ENCODE measurements at places on chromosomes 11 and 22.

DNA sequence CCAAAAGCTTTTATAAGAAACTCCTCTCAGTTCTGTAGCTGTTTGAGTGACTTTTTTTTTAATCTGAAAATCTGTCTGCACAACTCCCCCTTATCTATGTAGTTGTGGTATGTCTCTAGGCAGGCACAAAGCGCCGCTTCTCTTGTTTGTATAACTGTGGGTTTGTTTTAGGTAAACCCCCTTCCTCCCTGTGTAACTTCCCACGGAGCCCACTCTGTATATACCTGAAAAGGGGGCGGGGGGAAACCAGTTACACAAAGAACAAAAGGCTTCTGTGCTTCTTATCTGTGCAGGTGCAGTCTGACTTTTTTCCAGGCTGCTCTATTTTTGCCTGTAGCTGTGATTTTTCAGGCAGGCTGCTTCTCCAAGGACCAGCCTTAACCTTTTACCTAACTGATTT, 13.2 kb downstream of the OR10AG1 start:
- no peak for DNase-seq

- DNase-seq, result no peak
These were observed 135.4 kb upstream of the LARGE1 start for GRCh38 chr22:34055525-34056200.

GRCh38 chr22:46803031-46803880, 40.8 kb downstream of the TBC1D22A start:
- DNase-seq, result no peak

- DNase-seq, result no peak
These were observed 26.1 kb downstream of the B3GAT1 start for GRCh38 chr11:134385774-134386565.

DNA sequence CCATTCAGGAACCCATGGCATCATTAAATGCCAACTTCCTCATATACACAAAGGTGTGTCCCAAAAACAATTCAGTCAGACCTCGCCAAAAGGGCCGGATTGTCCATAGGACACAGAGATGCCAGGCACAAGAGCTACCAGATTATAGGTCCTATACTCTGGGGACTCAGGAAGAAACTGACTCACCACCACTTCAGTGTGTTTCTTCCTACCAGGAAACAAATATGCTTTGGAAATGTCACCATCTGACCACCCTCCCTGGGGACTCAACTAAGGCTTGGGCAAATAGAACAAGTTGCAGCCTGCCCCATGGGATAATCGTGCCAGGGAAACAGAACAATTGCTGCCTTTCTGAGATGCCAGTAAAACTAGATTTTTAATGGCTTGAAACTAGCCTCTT, 11.7 kb downstream of the POU2AF3 start:
- DNase-seq, result no peak

GRCh38 chr11:28110821-28111200, 2.6 kb downstream of the METTL15 start:
- no peak for DNase-seq

- DNase-seq, result no peak
These were observed 792.5 kb downstream of the BRD1 start for GRCh38 chr22:49034836-49035817.

DNA sequence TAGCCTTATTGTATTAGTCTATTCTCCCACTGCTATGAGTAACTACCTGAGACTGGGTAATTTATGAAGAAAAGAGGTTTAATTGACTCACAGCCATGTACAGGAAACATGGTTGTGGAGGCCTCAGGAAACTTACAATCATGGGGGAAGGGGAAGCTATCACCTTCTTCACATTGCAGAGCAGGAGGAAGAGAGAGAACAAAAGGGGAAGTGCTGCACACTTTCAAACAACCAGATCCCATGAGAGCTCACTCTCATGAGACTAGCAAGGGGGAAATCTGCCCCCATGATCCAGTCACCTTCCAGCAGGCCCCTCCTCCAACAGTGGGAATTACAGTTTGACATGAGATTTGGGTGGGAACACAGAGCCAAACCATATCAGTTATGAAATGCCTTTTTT, 179.4 kb downstream of the ARHGAP42 start:
- no peak for DNase-seq

GRCh38 chr22:46598737-46599424, 21.3 kb upstream of the GRAMD4 start:
- no peak for DNase-seq

- DNase-seq, result peak; percentile 98
These were observed 15.6 kb downstream of the PISD start for GRCh38 chr22:31646186-31647019.

- DNase-seq, result no peak
These were observed 206.3 kb downstream of the DDX10 start for GRCh38 chr11:108871152-108871551.

DNA sequence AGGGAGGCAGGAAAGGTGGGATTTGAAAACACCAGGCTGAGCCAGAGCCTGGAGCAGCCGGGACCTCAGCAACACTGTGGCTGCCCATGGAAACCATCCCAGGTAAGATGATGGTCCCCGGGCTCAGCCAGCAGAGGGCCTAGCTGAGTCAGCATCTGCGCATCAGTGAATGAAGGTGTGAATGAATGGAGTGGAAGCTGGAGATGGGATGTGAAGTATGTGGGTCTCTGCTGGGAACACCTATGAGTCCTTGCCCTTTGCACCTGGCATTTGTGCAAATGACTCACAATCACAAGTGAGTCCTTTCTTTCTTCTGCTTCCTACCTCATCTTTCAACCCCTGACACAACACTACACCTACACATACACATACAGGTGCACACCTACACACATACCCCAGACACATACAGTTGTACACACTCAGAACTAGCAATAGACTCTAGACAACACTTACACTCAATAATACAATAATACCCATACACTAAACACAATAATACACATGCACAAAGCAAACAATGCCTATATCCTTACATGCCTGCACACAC, 62.8 kb upstream of the PRDM11 start:
- no peak for DNase-seq

DNA sequence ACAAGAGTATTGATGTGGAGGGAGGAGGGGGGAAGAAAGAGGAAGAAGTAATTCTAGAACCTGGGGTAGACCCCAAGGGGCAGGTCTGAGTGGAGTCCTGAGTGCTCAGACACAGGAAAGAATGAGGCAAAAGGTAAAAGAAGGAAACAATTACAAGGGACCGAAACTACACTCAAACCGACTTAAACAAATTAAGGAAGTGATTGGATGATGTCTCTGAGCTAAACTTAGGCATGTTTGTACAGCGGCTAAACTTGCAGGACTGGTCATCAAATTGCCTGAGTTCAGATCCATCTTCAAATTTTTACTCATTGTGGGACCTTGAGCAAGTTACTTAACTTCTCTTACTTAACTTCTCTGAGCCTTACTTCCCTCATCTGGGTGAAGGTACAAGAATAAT, 86.3 kb upstream of the LRRC55 start:
- DNase-seq, result no peak

- DNase-seq, result no peak
These were observed 7.3 kb downstream of the KCNJ1 start for GRCh38 chr11:128859563-128860441.

GRCh38 chr11:130785380-130786116, 130.7 kb downstream of the SNX19 start:
- no peak for DNase-seq

- peak; percentile 52 for DNase-seq
These were observed 30.4 kb downstream of the COMMD9 start for GRCh38 chr11:36258730-36259360.

DNA sequence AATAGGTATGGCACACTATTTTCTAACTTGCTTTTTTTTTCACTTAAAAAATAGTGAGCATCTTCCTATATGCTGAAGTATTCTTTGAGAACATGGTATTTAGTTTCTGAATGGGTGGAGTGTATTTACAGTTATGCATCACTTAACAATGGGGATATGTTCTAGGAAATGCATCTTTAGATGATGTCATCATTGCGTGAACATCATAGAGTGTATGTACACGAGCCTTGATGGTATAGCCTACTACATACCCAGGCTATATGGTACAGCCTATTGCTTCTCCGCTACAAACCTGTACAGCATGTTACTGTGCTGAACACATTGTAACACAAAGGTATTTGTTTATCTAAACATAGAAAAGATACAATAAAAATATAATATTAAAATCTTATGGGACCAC, 124.3 kb upstream of the ASPHD2 start:
- DNase-seq, result no peak

DNA sequence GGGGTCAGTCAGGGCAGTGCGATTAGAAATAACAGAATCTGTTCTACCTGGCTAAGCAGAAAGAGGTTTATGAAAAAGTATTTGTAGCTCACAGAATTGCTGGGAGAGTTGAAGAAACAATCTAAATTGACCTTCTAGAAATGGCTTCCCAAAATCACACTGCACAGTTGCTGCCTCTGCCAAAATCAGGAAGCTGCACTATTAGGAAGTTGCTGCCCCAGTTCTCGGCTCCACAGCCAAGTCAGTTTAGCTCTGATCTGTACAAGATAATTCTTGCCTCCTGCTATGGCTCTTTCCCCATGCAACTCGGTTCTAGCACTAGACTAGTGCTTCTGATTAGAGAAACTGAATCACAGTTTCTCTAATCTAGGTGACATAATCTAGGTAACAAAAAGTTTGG, 16.0 kb upstream of the CCDC90B start:
- DNase-seq, result no peak

- no peak for DNase-seq
These were observed 24.1 kb downstream of the CUL5 start for GRCh38 chr11:108032800-108033199.

GRCh38 chr11:118635237-118635591, 27.8 kb downstream of the PHLDB1 start:
- DNase-seq, result no peak

- no peak for DNase-seq
These were observed 42.7 kb downstream of the KCNJ1 start for GRCh38 chr11:128824191-128825049.

DNA sequence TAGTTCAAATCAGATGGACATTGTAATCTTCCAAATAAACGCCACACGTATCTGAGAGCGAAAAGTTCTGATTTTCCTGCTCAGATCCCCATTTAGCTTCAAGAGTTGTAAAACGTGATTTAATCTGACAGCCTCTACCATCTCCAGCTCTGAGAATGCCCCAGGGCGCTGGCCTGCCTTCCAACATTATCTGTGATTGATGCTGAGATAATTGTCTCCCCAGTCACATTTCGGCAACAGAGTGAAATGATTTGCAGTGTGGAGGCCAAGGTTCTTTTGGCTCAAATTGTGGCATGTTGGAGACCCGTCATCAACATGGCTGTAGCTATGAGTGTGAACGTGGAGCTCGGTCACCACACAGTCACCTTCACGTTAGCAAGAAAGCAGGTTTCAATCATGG, 283.4 kb downstream of the BRD1 start:
- DNase-seq, result no peak

DNA sequence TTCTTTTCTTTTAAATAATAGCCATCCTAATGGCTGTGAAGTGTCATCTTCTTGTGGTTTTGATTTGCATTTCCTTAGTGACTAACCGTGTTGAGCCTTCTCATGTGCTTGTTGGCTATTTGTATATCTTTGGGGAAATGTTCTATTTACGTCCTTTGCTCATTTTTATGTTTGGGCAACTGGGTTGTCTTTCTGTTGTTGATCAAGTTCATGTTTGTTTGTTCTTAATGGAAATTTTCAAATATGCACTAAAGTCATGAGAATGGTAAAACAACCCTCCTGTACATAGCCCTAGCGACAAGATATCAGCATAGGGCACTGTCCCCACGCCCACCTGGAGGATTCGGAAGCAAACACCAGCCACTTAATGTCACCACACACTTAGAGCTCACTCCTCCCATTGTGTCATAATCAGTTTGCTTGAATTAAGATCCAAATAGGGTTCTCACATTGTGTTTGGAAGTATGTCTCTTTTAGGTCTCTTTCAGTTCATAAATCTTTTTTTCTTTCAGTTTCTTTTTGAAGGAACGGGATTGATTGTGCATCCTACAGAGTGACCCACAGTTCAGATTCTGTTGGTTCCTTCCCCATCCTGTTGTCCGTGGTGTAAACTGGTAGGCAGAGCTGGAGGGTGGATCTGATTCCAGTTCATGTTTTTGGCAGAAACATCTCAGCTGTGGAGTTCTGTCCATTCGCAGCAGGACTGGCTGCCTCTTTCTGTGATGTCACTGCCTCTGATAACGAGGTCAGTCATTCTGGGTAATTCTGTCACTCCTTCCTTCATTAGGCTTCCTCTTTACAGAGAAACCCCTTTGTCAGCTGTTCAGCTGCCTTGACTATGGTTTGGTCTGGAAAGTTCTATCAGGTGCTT, 26.4 kb upstream of the ADORA2A start:
- DNase-seq, result no peak

DNA sequence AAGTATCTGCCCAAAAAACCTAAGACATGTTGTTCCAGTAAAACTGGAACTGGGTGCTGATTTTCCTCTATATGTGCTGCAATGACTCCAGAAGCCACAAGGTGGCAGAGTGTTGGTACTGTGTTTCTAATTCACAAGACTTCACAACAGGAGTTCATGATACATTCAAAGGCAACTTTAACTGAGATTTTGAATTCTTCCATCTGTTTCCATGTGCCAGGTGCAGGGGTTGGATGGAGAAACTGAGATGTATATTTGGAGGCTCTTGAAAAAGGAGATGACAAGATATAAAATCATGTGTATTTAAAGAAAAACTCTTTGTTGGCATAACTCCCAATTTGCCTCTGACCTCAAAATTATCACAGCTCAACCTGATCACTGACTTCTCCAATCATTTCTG, 1098.6 kb upstream of the CCDC90B start:
- DNase-seq, result peak; percentile 31

DNA sequence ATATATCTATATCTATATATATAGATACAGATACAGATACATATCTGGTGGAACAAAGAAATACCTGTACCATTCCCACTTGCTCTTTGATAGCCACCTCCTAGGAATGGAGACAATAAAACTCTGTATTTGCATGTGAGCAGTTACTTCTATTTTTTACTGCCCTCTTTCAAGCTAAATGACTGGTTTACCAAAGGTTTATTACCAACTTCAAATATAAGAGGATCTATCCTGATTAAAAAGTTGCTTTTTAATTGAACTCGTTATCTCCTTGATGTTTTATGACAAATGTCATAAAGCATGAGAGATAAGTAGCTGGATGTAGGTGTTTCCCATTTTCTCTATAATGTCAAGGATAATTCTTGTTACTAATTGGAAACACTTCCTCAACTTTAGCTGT, 21.7 kb upstream of the GRIK4 start:
- no peak for DNase-seq

GRCh38 chr11:78535027-78535426, 39.6 kb downstream of the NARS2 start:
- DNase-seq, result no peak

GRCh38 chr11:80214413-80214812, 773.6 kb upstream of the TENM4 start:
- no peak for DNase-seq

- DNase-seq, result no peak
These were observed 1.1 kb upstream of the OR52N2 start for GRCh38 chr11:5807580-5807979.

GRCh38 chr22:18996376-18996900, 60.3 kb upstream of the PRODH start:
- DNase-seq, result no peak

GRCh38 chr11:126153972-126154371, 57.5 kb downstream of the RPUSD4 start:
- DNase-seq, result peak; percentile 64
